Activated CD4-positive, CD25-positive, alpha-beta regulatory T cell (primary cell): ENCODE measurements at places on chromosomes 1 and 21.

DNA sequence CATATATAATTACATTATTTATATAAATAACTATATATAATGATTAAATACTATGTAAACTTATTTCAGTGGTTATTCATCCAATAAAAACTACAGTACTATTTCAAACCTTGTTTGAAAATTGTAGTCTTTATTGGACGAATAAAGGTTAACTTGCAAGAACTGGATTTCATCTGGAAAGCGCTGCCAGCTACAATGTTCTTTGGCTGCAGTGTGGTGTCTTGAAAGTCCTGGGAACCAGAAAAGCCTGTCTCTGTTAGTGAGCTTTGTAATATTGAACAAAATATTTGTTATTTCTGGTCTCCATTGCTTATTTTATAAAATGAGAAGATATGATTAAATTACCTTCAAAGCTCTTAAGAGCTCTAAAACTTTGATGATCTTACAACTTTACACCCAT lies 763.6 kb downstream of the ADGRL2 start:
- DNase-seq = no peak

DNA sequence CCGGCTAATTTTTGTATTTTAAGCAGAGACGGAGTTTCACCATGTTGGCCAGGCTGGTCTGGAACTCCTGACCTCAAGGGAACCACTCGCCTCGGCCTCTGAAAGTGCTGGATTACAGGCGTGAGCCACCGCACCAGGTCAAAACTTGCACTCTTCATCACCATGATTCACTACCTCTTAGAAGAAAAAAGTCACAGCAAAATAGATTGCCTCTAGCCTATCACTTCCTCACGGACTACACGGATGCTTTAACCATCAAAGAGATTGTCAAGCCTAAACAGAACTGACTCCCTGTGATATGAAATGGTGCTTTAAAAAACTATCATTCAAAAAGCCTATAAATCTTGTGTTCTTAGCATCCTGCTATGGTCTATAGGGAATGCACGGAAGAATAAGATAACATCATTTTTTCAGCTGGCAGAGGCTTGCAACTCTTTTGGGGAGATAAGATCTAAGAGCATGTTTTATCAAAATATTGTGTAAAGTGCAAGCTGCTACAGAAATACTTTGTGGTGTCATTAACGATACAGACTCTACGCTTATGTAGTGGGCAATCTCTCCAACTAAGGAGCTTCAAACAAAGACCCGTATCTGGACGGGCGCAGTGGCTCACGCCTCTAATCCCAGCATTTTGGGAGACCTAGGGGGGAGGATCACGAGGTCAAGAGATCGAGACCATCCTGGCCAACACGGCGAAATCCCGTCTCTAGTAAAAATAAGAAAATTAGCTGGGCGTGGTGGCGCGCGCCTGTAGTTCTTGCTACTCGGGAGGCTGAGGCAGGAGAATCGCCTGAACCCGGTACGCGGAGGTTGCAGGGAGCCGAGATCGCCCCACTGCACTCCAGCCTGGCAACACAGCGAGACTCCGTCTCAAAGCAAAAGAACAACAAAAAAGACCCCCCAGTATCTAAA lies 966 bp downstream of the TFB2M start:
- no peak for DNase-seq

DNA sequence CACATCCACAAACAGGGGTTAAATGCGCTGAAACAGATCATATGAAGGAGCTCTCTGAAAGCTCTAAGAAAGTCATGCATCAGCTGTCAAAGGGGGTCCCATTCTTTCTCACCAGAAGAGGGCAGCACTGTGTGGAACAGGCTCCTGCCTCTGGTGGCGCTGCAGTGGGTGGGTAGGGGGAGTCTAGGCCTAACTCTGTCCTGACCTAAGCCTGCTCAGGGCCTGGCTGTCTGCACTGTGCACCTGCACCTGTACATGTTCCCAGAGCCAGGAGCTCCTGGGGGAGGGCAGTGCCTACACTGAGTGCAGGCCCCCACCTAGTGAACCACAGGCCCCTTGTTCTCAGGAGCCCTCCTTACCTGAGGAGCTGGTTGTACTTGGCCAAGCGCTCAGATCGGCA lies 16.0 kb downstream of the ENO1 start:
- no peak for DNase-seq

DNA sequence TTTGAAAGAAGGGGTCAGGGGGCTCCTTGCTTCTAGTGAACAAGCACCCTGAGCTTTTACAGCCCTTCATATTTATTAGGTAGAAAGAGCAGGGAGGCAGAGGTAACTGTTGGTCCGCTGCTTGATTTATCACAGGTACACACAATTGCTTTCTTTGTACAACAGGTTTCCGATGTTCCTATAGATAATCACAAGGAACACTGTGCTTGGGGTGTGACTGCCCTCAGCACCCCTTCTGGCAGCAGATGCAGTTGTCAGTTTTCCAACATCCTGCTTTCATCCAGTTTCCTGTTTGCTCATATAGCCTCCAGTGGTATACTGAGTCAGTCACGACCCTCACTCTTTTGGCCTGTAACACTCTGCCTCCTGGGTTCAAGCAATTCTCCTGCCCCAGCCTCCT lies 40.6 kb downstream of the SCP2 start:
- DNase-seq = no peak

GRCh38 chr1:227774051-227774731 lies 39.0 kb downstream of the SNAP47 start:
- DNase-seq = no peak

DNA sequence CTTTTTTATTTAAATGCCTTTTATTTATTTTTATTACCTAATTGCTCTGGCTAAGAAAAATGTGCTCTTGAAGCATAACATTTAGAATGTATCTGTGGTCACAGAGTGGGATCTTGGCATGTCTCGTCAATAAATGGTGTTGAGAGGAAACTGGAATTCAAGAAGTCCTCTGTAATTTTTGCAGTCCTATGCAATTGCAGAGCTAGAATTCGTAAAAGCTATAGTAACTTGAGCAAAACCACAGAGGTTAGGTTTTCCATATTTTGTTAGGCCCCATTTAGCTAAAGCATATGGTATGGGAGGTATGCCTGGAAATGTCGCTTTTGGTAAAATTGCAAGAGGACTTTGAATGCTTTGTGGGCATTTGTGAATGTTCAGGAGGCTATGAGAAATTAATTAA lies 466.7 kb upstream of the NFIA start:
- DNase-seq = no peak

- no peak for DNase-seq
These were observed 85.0 kb upstream of the RAB3GAP2 start for GRCh38 chr1:220356981-220357850.

DNA sequence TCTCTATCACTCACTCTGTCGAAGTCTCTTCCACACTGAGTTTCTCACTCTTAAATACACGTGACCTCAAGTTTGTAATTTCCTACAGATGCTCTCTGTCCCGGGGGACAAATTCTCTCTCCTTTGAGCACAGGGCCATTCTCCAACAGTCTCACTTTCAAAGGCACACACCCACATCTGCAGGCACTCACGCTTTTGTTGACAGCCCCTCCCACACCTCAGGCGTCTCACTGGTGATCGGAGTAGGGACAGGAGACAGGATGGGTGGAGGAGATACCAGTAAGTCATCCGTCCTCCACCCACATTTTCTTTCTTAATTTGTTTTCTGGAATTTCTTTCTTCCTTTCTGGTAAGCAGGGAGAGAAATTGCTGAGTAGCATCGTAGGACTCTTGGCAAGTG lies 40.6 kb upstream of the GREM2 start:
- DNase-seq = no peak

- DNase-seq = no peak
These were observed 39.7 kb upstream of the WASF2 start for GRCh38 chr1:27529704-27530018.

DNA sequence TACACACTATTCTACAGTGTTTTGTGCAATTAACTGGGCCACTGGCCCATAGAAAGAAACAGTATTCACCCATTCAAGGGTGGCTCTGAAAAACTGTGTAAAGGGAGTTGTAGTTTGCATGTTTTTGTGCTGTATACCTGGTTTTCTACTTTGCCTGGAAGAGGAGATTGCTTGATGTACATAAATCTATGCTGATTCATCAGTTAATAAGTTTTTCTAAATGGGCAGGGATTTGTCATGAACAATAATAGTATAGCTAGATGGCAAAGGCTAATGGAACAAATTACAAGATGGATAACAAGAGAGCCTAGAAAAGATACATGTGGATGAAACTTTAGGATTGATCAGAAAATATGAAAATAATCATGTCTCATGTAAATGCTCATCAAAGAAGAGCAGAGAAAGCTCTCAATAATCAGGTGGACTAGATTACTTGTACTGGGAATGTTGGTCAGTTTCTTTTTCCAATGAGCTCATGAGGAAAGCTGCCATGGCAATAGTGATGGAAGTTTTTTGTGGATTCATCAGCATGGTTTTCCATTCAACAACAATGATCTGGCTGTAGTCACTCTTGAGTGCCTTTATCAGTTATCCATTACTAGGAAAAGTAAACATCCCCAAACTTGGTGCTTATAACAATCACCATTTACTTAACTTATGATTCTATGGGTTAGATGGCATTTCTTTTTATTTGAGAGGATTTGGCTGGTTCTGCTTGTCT lies 602.8 kb downstream of the BRINP3 start:
- no peak for DNase-seq

- DNase-seq = peak; percentile 11
These were observed 1.8 kb downstream of the AGPAT3 start for GRCh38 chr21:43866659-43867331.

DNA sequence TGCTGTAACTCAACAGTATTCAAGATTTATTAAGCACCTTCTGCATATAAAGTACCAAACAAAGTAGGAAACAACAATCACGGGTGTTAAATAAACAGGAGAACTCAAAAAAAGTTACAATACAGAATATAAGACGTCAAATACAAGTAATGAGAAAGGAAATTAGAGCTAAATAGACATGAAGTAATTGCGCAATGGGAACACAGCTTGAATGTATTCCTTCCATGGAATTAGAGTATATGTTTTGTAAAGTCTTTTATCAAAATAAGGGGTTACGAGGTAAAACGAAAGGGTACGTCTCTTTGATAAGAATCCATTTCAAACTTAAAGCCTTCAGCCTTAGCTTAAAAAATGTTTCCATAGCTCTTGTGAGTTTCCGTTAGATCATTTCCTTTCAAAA lies 109.1 kb downstream of the SPATA6 start:
- DNase-seq = no peak

DNA sequence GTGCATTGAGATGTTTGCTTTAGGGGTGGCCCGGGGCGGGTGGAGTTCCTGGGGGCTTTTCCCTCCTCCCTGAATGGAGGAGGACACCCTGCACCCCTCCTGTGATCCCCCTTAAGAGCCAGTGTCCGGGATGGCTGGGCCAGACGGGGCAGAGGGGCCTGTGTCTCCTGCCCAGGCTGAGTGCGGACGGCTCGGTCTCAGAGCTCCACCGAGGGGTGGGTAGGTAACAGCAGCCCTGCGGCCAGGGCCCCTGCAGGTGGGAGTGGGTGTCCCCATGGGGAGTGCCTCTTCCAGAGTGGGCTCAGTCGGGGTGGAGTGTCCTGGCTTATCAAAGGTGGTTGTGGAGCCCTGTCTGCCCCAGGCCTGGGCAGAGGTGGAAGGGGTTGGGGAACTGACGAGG lies 23.1 kb downstream of the TP73 start:
- no peak for DNase-seq

- no peak for DNase-seq
These were observed 75.6 kb downstream of the MRPS6 start for GRCh38 chr21:34148826-34149558.

DNA sequence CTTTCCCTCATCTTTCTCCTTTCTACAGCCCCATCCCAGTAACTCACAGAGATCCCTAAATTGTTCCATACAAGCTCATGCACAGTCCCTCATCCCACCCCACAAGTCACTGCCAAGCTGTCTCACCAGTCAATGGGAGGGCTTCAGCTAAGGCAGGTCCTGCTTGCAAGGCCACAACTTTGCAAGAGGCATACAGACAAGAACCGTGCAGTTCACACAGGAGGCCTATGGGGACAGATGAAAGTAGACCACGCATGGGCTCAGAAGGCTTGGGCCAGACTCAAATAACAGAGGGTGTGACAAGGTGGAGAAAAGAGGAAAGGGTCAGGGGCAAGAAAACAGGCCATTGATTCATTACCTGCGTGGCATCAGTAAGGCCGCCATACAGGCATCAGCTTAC lies 15.1 kb downstream of the RGS8 start:
- no peak for DNase-seq

- no peak for DNase-seq
These were observed 13.9 kb downstream of the SLAMF7 start for GRCh38 chr1:160752924-160753323.

DNA sequence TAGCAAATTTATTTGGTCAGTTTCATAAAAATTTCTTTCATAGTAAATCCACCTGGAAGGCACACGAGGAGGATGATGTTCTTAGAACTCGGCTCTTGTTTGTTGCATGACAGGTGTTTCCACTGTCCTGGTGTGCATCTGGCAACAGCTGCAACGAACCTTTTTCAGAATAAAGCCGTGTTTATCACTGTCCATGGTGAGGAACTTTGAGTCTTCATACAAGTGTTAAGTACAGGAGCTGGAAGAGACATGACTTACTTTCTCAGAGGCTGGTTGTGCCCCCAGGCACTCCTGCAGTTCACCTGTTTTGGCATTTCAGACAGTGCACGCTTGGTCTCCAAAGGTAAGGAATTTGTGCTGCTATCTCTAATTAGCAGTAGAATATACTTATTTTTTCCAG lies 97.1 kb downstream of the ADAMTS1 start:
- no peak for DNase-seq

GRCh38 chr1:180232521-180233043 lies 2.5 kb downstream of the LHX4 start:
- DNase-seq = no peak

- no peak for DNase-seq
These were observed 16.8 kb upstream of the ARF1 start for GRCh38 chr1:228065543-228066347.

DNA sequence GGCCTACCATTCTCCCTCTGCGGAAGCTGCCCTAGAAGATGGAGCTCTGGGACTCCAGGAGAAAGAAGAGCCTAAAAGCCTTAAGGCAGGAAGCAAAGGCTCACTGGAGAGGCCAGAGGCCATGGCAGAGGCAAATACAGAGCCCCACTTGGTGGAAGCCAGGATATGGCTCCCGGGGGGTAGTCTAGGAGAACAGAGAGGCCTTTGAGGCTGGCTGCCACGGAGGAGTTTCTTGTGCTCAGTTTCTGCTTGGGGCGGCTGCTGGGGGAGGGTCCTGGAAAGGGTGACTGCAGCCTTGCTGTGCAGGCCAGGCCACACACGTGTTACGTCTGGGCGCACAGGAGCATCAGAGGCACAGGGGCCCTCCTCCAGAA lies 5.4 kb downstream of the CC2D1B start:
- DNase-seq = no peak

DNA sequence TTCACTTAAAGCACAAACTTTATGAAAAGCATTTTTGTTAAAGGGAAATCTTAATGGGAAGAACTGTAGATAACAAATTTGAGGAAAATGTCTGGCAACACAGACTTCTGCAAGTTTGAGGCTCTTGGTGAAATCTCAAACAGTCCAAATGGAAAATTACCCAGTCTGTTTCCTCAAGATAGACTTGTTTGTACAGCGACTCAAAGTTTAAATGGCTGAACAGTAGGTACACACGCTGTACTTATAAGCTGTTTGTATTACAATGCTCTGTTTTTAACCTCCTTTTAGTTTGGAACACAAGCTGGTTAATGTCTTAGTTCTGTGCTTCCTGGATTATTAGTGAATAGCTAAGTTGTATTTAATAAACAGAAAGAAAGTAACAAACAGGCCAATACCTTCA lies 217.1 kb downstream of the NFIA start:
- DNase-seq = no peak

- no peak for DNase-seq
These were observed 555.8 kb downstream of the DPYD start for GRCh38 chr1:97365026-97365425.
